ENCODE measurements at places on chromosomes 2 and 18.

GRCh38 chr2:240588006-240588655 is 1.6 kb downstream of the CAPN10 start:
- no peak for DNase-seq

GRCh38 chr18:1861473-1861872 is 709.8 kb downstream of the METTL4 start:
- DNase-seq = no peak

- no peak for DNase-seq
Observed at GRCh38 chr2:10222-10875, 36.0 kb downstream of the FAM110C start.

DNA sequence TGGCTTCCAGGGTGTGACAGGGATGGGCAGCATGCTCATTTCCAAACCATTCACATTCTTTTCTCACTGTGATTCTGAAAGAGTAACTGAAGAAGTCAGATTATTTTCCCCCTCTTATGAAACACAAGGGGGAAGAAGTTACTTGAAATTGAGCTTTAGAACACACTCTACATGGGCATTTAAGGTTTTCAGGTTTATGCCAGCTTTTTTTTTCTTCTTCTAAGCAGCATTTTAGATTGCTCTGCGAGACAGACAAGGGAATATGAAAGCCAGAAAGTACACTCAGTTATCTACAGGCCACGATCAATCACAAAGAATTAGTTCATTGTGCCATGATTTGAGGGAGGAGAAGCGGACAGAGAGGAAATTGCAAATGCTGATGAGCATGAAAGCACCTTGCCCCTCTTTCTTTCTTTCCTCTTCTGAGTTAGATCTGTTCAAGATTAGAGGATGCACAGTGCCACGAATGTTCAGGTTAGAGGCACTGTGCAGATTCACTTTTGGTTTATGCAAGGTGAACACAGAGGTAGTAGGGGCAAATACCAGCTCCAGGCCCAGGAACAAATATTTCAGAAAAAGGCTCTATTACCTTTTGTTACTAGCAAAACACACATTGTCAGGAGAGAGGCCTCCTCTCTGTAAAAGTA is 49.2 kb downstream of the CXCR4 start:
- no peak for DNase-seq

All from bone marrow (tissue), 2 donors.